ENCODE measurements at places on chromosomes 2 and 18.
A peak's percentile ranks its signal among the peaks of the same experiment; 100 is the strongest.

- DNase-seq, result no peak
These were observed 6.2 kb upstream of the TSPYL6 start for GRCh38 chr2:54262015-54262765.

DNA sequence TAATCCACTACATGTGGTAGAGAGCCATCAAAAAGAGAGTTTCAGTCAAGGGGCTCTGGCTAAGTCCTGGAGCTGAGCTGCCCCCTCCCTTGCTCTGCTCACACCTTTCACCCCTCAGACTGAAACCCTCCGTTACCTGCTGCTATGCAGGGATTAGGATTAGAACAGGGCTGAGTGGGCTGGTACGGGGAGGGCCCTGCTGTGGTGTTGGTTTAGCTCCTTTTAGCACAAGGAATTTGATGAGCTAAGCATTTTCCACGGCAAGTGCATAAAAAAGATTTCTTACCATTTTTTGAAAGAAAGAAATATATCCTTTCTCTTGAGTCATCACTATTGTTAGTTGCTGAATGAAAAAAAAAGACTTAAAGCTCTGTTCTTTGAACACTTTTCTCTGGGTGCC, 46.3 kb downstream of the TCF7L1 start:
- DNase-seq, result peak; percentile 52

DNA sequence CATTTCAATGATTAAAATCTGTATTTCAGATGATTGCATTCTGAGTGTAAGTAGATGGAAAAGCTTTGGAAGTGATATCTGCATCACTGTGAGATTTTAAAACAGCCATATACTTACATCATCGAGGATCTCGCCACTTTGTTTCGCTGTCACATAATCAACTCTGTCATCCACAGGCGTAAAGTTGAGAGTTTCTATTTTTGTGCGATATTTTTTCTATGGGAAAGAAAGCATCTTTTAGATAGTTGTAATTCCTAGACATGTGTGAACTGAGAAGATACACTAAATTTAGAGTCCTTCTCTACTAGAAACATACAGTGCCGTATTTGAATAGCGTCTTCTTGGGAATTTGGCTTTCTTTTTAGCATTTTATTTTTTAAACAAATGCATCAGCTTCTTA, 158.8 kb downstream of the RIF1 start:
- DNase-seq, result no peak

DNA sequence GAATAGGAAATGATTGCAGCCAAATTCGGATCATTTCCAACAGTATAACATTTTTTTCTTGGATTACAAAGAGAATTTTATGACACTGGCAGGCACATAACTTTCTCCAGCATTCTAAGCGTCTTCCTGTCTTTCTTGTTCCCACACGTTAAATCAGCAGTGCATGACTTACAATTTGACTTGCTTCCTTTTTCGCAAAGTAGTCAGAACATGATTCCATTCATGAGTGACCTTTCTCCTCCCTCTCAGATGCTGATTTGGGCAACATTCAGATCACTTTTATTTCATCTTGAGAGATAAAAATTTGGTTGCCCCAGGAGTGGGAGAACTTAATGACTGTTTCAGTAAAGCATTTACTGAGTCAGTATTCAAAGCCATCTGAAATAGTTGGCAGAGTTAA, 858.7 kb upstream of the ACVR2A start:
- DNase-seq, result no peak

GRCh38 chr2:11582612-11582861, 48.7 kb downstream of the GREB1 start:
- peak; percentile 48 for DNase-seq

DNA sequence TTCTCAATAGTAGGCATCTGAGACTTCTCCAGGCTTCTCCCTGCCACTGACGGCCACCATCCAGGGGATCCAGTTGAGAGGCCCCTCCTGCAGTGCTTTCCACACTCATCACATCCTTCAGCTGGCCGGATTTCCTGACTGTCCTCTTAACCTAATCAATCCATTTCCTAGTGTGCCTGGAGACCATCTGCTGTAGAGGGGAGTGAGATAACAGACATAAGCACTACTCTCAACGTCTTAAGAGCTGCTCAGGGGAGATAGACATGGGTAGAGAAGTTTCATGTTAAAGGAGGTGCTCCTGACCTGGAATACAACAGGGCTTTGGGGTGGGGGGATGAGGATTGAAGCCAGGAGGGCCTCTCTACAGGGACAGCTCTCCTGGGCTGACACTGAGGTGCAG, 14.2 kb downstream of the SPR start:
- no peak for DNase-seq

DNA sequence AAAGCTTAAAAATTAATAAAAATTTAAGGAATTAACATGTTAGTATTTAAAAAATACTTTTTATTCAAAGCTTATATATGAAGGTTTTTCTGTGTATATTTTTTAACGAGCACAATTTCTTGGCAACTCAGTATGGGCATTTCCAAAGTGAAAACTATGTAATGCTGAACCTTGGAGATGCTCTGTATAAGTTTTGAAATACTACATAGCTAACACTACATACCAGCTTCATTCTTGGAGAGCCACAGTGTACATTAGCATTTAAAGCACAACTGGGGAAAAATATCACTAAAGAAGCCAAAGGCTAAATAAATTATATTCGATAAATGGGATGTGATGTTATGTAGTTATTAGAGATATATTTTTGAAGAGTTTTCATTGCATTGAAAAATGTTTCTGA, 446.5 kb downstream of the CCDC85A start:
- no peak for DNase-seq

DNA sequence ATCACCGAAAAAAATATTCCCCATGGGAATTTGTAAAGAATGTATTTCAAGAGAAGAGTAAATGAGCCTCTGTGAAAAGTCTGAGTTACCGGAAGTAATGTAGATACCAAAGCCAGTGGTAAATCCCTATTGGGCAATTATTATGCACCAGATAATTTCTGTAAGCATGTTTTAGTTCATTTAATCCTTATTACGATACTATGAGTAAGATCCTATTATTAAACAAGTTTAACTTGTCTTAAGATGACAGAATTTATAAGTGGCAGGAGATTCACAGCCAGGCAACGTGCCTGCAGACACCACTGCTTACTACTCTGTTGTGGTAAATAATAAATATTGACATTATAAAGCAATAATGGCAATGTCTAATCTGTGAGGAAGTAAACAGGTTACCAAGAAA, 280.8 kb upstream of the RGPD4 start:
- no peak for DNase-seq

DNA sequence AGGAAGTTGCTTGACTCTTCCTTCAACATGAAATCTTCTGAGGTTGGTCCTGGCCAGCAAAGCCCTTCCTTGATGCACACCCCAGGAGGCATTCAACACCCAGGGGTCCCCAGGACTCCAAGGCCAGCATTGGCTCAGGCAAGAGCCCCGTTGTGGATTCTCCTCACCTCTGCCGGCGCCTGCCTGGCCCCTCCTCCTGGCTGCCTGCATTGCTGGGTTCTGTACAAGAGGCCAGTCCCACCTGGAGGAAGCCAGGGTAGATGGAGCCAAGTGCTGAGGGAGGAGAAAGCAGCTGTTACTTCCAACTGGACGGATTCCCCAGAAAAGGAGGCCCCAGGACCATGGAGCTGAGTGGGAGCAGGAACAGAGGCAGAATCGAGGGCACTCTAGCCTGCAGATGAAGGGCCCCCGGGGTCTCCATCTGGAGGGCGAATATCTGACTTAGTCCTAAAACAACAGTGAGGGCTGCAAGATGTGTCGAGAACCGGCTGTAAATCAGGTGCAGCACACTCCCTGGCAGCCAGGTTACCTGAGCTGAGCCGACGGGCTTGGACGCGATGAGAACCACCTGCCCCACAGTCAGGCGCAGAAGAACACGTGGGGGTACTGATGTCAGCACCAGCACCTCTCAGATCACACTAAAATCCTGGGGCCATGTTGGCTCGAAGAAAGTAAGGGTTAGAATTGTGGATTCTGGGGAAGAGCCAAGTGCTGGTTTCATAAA, 399.6 kb upstream of the SALL3 start:
- no peak for DNase-seq

- DNase-seq, result no peak
These were observed 11.5 kb downstream of the CCNYL1 start for GRCh38 chr2:207722773-207723424.

GRCh38 chr18:74840492-74841167, 243.0 kb downstream of the ZNF407 start:
- DNase-seq, result no peak

DNA sequence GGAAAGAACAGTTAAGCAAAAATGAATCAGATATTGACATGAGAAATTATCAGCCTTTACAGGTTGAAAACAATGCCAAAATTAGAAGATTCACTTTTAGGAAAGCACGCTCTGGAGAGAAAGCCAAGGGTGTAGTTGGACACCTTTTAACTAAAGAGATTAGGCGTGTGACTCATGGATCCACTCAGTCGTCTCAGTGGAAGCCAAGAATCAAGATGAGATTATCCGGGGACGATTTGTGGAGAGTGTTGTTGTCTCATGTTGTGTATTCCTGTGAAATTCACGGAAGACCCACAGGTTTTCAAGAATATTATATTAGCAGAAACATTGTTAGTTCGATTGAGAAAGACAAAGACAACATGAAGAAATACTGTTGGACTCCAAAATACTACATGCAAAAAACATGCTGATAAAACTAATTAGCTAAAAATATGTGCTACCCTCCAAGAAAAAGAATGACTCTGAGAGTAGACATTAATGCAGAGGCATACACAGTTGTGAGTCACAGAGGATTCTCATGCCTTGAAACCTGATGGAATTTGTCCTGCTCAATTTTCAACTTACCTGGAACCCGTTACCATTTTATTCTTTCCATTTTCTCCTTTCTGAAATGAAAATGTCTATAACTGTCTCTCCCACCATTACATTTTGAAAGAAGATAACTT, 192.1 kb upstream of the RND3 start:
- no peak for DNase-seq

DNA sequence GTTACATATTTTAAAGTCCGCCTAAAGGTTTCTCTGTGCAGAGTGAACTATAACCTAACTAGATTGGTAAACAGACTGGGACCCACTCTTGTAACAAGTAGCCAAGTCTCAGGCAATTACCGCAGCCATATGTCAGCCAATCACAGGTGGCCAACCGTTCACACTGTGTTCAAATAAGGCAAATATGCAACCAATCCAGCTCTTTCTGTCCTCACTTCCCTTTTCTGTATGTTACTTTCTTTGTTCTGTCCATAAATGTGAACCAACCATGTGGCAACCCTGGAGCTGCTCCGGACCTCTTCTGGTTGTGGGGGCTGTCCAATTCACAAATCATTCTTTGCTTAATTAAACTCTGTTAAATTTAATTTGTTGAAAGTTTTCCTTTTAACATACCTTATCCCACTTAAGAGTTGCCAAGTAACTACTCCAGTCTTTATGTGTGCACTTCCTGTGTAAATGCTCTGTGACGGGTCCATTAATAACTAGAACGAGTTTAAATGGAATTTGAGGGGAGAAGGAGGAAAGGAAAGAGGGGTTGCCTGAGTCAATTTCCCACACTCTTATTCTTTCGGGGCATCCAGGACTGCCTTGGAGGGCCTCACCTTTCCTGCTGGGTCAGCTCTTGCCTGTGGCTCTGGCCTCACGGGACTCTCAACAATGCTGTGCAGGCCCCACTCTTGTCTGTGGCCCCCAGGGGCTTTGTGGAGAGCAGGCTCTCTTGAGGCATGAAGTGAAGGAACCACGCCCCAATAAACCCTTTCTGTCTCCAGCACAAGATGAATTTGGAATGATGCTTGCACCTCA, 6.6 kb upstream of the RPL37A start:
- peak; percentile 60 for DNase-seq

- DNase-seq, result no peak
These were observed 50.0 kb upstream of the HPCAL1 start for GRCh38 chr2:10252661-10253060.

GRCh38 chr2:111069722-111070121, 51.0 kb upstream of the BCL2L11 start:
- DNase-seq, result no peak

- DNase-seq, result peak; percentile 77
These were observed 167.1 kb downstream of the ZFP36L2 start for GRCh38 chr2:43059183-43059897.

- DNase-seq, result no peak
These were observed 54.2 kb downstream of the INPP4A start for GRCh38 chr2:98498703-98499440.

- DNase-seq, result no peak
These were observed 284.5 kb downstream of the MTX2 start for GRCh38 chr2:176553685-176554100.

DNA sequence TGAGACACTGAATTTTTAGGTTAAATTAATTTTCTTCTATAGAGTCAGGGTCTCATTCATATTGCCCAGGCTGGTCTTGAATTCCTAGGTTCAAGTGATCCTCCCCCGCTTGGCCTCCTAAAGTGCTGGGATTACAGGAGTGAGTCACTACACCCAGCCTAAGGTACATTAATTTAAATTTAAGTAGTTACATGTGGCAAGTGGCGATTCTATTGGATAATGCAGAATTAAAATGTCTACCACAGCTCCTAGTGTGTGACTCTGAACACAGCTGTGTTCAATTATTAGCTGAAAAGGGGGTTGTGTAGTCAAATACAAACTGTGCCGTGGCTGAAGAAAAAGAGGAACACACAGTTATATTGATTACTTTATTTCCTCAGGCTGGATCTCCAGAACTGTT, 2.2 kb upstream of the CAD start:
- DNase-seq, result no peak

GRCh38 chr18:46953195-46953594, 35.8 kb downstream of the KATNAL2 start:
- DNase-seq, result no peak

GRCh38 chr18:36399055-36399454, 101.5 kb downstream of the FHOD3 start:
- no peak for DNase-seq

GRCh38 chr18:74249181-74249968, 42.4 kb downstream of the CYB5A start:
- no peak for DNase-seq

DNA sequence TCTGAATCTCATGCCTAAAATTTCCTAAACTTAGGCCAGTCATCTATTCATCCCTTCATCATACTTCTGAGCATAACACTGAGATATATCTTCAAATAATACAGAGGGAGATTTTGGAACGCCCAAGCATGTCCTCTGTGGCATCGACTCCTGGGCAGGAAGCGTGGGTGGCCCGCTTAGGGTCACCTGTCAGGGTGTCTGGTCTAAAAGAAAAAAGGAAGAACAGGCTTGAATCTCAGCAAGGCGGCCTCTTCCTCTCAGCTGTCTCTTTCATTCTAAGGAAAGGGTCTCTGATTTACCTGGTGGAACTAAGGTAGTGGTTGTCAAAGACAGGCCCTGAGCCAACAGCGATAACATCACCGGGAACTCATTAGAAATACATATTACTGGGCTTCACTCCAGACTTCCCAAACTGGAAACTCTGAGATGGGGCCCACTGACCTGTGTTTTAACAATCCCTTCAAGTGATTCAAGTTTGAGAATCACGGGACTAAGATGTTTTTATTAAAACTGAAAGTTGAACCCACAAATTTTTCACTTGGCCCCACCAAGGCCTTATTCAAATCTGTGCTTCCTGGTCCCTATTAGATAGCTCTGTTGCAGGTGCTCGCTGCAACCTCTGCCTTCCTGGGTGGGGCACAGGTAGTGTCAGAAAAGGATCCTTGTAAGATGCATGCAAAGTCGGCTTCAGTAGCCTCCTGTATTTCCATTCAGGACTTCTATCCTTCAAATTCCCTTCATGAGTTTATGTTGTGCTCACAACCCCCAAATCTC, 162.3 kb upstream of the CCDC68 start:
- DNase-seq, result no peak
